ENCODE measurements at places on chromosomes 12 and 14.

- DNase-seq, result no peak
These were observed 1301.2 kb upstream of the FLRT2 start for GRCh38 chr14:84228702-84229101.

DNA sequence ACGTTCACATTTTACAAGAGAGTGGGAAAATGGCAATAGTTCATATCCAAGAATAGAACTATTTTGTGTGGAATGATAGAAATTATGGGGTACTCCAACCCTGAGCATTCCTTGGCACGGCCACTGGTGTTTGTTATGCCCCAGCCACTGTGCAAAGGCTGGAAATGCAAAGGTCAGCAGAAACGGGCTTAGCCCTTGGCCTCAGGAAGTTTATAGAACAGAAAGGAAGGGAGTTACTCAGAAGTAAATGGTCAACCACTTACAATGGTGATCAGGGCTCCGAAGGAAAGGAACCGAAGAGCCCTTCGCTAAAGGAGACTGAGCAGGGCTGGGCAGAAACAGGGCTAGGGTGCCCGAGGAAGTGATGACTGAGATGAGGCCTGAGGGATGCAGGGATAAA lies 45.1 kb downstream of the KICS2 start:
- no peak for DNase-seq

DNA sequence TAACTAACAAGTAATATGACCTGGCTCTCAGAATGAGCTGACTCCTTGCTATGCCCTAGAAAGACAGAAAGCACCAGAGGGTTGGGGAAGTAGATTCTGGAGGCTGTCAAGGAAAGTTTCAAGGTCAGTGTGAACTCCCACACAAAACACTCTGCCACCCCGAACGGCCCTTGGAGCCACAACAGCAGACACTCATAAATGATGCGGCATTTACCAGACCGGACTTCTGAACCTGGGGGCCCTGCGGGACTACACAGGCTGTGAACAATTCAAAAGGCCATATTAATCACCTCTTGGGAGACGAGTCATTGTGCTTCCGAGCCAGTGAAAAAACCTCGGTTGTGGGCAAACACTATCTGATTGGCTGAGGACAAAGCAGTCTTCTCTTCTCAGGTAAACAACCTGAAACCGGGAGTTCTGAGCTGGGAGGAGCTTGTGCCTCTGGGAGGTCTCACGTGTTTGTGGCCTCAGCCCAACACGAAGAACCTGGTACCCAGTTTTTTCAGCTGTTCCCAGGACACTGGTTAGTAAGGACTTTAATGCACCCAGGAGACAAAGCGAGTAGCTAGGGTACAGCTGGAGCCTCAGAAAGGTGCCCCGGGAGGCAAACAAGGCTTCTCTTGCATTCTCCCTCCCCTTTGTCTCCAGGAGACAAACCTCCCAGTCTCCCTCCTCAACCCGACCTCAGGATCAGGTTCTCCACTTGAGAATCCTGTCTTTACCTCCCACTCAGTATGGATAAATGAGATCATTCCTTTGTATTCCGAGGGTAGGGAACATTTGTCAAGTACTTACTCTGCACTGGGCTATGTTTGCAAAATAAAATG lies 35.3 kb downstream of the VWF start:
- no peak for DNase-seq

DNA sequence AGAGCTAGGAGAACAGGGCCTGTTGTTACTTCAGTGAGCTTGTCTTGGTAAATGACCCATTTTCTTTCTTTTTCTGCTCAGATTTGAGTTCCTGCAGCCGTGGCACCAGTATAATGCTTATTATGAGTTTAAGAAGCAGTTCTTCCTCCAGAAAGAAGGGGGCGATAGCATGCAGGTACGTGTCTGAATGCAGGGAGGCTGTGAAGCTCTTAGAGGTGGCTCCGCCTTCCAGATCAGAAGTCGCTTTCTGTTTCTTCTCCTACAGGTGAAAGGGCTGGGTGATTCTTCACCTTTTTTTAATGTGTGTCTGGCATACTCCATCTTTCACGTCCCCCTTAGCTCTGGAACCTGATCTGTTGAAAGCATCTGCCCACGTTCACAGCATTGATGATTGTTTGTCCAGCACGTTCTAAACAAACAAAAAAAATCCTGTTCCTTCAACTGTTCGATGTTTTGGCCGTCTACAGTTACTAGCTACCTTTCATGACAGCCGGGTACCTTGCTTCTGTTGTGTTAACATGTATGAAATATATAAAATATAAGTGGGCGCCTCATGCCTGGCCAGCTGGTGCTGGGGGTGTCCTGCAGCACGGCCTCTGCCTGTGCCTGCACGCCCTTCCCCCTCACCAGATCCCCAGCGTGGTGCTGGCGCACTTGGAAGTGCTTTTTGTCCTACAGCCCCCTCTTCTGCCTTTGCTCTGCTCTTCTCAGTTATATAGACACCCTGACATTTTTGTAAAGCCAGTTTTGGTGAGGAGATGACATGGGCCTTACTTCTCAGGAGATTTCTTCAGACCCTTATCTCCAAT lies 44.6 kb downstream of the SFSWAP start:
- DNase-seq, result peak; percentile 18

DNA sequence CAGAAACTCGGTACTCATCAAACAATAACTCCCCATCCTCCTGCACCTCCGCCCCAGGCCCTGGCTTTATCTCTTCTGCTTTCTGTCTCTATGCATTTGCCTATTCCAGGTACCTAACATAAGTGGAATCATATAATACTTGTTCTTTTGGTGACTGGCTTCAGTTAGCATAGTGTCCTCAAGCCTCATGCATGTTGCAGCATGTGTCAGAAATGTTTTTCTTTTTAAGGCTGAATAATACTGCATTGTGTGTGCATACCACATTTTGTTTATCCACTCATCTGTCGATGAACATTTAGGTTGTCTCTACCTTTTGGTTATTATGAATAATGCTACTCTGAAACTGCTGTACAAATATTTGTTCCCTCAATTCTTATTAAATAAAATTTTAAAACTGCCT lies 117.1 kb downstream of the KICS2 start:
- no peak for DNase-seq

- no peak for DNase-seq
These were observed 83.2 kb downstream of the SPPL3 start for GRCh38 chr12:120820884-120821510.

GRCh38 chr14:34043627-34044372 lies 92.9 kb upstream of the EGLN3 start:
- no peak for DNase-seq

- DNase-seq, result no peak
These were observed 756.5 kb upstream of the TBX3 start for GRCh38 chr12:115440438-115440837.

DNA sequence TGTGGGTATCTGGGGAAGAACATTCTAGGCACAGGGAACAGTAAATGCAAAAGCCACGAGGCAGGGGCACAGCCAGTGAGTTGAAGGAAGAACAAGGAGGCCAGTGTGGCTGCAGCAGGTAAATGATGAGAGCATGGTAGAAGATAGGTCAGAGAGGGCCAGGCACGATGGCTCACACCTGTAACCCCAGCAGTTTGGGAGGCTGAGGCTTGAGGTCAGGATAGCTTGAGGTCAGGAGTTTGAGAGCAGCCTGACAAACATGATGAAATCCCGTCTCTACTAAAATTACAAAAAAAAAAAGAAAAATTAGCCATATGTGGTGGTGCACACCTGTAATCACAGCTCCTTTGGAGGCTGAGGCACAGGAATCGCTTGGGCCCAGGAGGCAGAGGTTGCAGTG lies 86.7 kb upstream of the ESRRB start:
- DNase-seq, result no peak

DNA sequence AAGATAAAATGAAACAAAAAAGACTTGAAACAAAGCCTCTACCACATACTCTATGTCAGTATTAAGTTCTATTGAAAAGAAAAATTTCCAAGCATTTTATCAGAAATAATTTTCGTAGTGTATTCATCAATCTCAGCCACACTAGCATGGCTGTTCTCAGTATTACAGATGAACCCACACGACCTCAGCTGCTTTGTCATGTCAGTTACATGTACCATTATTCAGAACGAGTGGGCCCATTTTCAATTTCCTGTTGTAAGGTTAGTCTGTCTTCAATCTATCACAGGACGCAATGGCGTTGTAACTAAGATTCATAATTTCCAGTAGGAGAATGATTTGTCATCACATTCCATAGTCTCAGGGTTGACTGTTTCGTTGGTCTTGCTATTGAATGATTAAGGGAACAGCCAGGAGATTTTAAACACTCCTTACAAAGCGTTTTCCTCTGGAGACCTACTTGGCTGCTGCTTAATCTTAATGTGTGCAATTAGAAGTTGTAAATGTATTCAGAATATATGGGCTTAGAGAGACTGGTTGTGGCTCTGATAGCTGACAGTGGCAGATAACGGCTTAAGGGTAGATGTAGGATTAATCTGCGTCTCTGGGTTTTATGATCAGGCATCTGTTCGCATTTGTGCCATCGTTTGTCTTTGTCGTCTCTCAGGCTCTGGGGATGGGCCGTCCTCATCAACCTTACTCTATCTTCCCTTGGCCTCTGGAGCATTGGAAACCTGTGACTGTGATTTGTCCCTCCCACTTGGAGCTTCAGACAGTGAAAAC lies 65.4 kb downstream of the GLT1D1 start:
- DNase-seq, result no peak
